Effector CD8-positive, alpha-beta T cell (primary cell): ENCODE measurements at places on chromosomes 11 and 22.

DNA sequence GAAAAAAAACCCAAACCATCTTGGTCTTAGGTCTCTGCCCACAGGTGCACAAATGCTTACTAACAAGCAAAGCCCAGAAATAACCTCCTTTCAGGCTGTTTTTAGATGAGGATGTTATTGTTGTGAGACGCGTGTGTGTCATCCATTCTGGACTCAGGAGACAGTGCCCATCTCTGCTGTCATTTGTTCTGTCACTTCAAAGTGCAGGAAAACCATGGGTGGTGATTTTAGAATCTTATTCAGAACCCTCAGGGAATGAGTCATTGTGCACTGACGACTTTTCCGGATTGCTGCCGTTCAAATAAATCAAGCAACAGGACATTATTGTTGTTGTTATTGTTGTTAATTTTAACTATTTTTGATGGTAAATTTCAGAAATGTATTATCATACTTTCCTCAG, 110.3 kb downstream of the LRRC32 start:
- DNase-seq: no peak

GRCh38 chr11:130454491-130455252, 6.2 kb downstream of the ADAMTS15 start:
- no peak for DNase-seq

GRCh38 chr11:113363996-113364641, 23.5 kb upstream of the ANKK1 start:
- DNase-seq: no peak

DNA sequence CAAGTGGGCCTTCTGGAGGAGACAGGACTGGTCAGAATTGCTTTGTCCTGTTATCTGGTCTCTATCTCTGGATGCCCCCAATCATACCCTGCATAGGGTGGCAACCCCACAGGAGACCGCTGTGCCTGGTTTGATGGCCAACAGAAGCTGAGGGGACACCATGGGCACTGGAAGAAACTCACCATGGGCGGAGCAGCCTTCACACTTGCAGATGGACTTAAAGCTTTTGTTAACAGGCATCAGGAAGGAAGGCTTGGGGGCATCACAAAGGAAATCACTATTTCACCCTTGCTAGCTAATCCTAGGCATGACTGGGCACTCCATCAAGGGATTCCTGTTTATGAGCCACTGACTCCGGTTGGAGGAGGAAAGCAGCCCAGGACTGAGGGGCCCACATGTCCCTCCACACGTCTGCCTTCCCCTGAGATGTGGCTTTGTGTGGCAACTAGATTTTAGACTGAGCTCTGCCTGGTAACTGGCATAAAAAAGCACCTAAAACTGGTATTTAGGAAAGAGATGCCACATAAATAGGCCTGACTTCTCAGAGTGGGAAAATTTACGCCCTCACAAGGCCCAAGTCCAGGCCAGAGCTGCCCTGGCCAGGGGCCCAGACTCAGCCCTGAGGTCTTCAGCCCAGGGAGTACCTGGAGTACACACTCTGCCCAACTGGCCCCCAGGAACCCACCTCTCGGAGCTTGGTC, 57.0 kb upstream of the LYVE1 start:
- no peak for DNase-seq

DNA sequence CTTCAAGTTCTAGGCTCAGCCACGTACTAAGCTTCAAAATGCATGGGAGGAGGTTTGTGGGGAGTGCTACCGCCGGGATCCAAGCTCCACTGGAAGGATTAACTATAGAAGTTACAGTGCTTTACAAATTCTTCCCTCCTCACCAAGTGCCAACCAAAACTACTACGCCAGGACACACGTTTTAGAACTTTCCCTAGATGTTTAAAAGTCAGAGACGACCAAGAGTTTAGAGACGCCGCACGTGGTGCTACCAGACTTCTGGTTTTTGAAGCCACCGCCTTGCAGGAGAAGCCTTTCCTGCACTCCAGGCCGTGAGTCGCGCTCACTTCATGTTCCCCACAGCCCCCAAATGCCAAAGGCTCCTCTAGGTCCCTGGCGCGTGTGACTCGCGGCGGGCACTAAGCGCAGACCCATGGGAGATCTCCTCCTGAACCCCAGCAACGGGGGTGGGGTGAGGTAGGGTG, 734 bp downstream of the SNU13 start:
- DNase-seq: no peak

DNA sequence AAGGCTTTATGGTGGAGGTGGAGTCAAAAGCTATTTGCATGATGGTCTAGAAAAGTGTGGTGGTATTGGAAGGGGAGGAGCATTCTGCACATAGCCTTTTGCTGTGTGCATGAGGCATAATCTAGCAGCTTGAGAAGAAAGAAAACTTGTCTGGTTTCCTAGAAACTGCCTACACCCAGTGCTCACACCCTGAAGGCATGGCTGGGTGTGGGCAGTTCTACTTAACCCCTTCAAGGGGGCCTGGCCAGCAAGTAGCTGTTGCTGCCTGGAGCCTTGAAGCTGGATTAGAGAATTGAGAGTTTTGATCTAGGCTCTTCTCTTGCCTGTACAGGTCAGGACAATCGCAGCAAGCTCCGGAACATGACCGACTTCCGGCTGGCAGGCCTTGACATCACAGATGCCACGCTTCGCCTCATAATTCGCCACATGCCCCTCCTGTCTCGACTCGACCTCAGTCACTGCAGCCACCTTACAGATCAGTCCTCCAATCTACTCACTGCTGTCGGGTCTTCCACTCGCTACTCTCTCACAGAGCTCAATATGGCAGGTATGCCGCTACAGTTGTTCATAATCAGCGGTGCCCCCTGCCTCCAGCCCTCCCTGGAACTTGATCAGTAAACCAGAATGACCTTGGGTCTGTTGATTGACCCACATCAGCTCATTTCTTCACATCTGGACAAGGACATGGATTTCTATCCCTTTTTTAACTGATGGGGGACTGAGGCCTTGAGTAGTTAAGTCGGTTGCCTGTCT, 12.2 kb upstream of the GRK2 start:
- DNase-seq: no peak

DNA sequence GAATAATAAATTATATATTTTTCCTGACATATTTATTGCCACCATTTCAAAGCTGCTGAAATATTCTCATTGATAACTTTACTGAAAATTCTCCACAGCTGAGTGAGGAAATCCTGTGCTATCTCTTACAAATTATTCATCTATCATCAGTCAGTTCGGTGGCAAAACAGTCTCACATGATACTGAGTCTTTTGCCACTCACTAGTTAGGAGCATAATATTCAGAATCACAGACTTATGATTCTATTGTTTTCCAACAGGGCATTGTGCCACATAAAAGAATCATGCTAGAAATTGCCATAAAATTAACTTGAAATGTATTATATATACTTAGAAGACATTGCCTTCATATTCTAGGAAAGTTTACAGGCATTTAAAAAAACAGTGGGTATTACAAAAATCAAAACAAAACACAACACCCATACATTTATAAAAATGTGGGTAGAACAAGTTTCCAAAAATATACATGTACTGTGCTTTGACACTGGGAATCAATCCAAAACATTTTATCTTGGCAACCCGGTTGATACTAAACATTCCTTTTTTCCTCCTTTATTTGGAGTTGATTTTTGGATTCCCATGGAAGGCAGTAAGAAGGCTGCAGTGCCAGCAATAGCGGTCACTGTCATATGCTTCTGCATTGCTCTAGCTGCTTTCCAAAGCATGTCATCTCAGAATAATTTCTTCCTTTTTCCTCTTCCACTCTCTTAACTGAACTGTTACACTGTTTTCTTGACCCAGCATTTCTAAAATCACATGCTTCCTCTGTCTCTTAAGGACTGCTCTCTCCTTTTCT, 42.5 kb downstream of the ATG16L2 start:
- DNase-seq: no peak

GRCh38 chr22:22820076-22820475, 67.5 kb upstream of the IGLL5 start:
- DNase-seq: no peak

DNA sequence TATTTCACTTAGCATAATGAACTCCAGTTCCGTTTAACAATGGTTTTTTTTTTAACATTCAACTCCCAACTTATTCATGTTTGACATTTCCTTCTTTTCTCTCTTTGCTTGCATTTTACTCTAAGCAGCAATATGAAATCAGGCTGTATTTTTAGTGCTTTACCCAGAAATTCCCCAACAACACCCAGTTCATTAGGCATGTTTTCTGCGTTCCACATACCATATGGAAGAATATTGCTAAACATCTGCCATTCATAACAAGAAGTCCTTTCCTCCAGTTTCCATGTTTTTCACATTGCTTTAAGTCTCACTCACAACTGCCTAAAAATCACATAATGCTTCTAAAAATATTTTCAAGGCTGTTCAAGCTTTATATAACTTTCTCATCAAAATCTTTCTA, 45.8 kb downstream of the PLAAT5 start:
- no peak for DNase-seq

GRCh38 chr11:68979931-68980775, 633 bp downstream of the MRGPRD start:
- DNase-seq: no peak

DNA sequence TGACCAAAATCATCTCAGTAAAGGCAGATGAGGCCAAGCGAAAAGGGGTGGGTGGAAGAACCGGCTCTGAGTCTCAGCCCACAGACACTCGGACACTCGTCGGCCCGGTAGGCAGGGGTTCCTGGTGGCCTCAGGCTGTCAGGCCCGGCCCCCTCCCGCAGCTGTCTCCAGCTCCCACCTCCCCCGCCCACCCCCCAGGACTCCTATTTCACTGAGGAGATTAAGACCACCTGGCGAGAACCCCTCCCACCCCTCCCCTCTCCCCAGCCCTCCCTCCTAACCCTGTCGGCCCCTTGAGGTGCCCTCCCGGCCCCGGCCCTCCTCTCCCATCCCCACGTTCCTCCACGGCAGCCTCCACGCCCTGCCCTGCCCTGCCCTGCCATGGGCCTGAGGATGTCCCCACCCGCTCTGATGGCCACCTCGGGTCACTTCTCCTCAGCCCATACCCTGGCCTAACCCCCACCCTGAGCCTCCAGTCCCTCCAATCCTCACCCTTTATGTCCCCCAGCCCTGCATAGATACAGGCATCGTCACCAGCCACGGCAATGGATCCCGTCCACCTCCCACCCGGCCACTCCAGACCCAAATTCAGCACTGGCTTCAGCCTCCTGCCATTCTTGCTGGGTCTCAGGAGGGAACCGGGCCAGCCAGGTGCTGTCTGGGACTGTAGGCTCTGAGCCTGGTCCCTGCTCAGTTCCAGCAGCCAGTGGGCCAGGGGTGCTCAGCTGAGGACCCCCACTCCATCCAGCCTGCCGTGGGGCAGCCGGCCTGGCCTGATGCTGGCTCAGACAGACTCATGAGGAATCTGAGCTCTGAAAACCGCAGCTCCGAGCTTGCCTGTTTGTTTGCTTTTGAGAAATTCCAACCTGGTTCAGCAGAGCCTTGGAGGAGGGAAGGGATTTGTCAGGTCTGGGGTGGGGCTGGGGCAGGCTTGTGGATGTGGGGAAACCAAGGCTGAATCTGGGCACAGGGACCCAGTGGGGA, 9.8 kb upstream of the TBX1 start:
- no peak for DNase-seq

DNA sequence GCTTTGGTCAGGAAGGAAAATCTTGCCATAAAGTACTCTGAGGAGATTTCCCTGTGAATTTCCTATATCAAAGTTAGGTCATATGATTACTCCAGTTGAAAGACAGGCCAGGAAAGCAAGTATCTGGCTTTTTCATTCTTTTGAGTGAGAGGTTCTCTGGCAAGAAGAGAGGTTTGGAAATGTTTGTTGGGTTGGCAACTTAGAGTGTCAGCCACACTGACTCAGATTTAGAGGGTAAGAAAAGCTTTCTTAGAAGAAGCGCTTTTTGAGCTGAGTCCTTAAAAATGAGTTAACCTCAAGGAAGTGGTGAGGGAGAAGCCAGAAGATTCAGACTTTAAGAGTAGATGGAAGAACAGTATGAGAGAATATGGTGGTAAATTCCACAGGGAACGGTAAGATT, 86.1 kb upstream of the BDNF start:
- DNase-seq: no peak

DNA sequence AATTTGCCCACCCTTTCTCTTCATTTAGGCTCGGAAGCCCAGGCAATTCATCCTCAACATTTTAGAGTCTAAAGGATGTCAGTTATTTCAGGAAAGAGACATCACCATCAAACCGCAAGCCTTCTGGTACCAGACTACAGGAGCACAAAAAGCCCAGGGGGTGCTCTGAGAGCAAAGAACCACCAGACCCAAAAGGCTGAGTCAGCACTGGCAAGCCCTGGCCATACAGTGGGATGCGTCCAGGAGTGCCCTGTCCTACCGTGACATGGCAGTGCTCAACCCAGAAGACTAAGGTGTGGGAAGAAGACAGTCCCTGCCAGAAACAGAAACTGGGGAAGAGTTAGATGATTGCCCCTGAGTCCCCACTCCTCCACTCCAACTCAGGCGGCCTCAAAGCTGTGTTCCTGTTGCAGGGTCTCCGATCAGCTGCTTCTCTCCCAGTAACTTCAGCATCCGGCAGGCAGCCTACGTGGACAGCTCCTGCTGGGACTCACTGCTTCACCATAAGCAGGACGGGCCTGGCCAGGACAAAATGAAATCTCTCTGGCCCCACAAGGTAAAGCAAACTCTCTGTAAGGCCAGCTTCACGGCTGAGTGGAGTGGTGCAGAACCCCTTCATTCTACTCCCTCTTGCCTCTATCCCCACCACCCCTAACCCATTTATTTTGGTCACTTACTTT, 1.5 kb downstream of the PANX3 start:
- no peak for DNase-seq

- no peak for DNase-seq
Observed at GRCh38 chr11:128916681-128917080, 25.5 kb downstream of the KCNJ5 start.

DNA sequence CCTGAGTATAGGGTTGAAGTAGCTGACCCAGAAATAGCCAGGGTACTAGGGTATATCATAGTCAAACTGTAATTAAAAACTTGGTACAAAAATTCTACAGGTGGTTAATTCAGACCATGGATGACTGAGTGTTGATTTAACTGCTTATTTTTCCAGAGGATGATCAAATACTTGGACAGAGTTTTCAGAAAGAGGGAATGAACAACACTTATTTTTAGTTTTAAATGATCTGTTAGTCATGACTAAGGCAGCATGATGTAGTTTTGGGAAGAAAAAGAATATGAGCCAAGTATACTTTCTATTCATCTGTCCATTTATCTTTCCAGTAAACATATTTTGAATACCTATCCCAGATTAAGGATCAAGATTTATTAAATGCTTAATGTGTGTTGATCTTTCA, 19.8 kb upstream of the CCDC89 start:
- DNase-seq: no peak

- no peak for DNase-seq
Observed at GRCh38 chr11:113979431-113979830, 4.5 kb downstream of the HTR3A start.
